Right atrium auricular region (tissue), 2 donors: ENCODE measurements at places on chromosomes 2 and 18. TPM values are rescaled to one million over a fixed set of nuclear protein-coding genes. Genes with fewer than 3 reads are reported as not detected.

LCT gene
- not detected for total RNA-seq

- H3K27me3 ChIP-seq, result no peaks in the 10 kb centered on the region
- H3K4me1 ChIP-seq, result no peaks in the 10 kb centered on the region
- no peak overlapping the region for H3K27ac ChIP-seq
- no peaks in the 10 kb centered on the region for H3K36me3 ChIP-seq
Measured at GRCh38 chr2:44367591-44367990, 5.8 kb downstream of the CAMKMT start.

DNA sequence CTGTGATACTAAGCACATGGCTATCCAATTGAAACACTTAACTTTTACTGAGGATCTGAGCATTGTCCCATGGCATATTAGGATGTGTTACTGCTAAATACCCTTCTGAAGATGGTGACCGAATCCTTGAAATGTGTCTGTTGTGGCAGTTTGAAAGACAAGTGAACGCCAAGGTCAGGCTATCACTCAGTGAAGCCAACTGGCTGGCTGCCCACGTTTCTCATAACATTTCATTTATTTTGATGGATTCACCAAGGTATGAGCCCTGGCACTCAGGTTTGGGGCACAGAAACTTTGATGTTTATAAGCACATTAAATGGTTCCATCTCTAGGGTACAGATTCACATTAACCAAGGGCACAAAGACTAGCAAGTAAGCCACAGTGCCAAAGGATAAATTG lies 850.3 kb downstream of the DPP10 start:
- no peaks in the 10 kb centered on the region for H3K27me3 ChIP-seq
- no peak overlapping the region for H3K27ac ChIP-seq
- no peak overlapping the region for H3K4me3 ChIP-seq
- H3K36me3 ChIP-seq, result no peaks in the 10 kb centered on the region
- H3K4me1 ChIP-seq, result no peaks in the 10 kb centered on the region

RNF125 gene
- total RNA-seq, result 5.6 TPM

DNA sequence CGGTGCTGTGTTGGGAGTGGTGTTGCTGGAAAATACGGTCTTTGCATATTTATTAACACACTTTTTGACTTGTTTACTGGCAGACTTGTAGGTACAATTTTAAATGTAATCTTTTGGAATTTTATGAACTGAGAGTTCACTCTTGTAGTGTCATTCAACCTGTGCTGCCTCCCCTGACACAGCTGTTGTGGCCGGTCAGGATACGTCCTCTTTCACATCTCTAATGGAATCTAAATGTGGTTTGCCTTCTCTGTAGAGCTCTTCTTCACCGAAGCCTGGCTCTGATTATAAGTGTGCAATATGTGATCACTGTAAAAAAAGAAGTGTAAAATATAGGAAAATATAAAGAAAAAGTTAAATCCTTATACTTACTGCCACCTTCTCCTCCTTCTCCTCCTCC lies 94.7 kb downstream of the MAP4K4 start:
- no peak overlapping the region for H3K4me3 ChIP-seq
- no peaks in the 10 kb centered on the region for H3K4me1 ChIP-seq
- H3K27me3 ChIP-seq, result no peaks in the 10 kb centered on the region
- H3K27ac ChIP-seq, result peak overlapping the region; percentile 46

- H3K4me3 ChIP-seq, result no peak overlapping the region
- H3K36me3 ChIP-seq, result no peaks in the 10 kb centered on the region
- no peaks in the 10 kb centered on the region for H3K4me1 ChIP-seq
- no peak overlapping the region for H3K27ac ChIP-seq
- no peak for DNase-seq
- no peaks in the 10 kb centered on the region for H3K27me3 ChIP-seq
Measured at GRCh38 chr2:130891966-130892365, 55.3 kb downstream of the ARHGEF4 start.

TNFRSF11A gene
- total RNA-seq, result 0.56 TPM

FAM117B gene
- 3.3 TPM for total RNA-seq

DNA sequence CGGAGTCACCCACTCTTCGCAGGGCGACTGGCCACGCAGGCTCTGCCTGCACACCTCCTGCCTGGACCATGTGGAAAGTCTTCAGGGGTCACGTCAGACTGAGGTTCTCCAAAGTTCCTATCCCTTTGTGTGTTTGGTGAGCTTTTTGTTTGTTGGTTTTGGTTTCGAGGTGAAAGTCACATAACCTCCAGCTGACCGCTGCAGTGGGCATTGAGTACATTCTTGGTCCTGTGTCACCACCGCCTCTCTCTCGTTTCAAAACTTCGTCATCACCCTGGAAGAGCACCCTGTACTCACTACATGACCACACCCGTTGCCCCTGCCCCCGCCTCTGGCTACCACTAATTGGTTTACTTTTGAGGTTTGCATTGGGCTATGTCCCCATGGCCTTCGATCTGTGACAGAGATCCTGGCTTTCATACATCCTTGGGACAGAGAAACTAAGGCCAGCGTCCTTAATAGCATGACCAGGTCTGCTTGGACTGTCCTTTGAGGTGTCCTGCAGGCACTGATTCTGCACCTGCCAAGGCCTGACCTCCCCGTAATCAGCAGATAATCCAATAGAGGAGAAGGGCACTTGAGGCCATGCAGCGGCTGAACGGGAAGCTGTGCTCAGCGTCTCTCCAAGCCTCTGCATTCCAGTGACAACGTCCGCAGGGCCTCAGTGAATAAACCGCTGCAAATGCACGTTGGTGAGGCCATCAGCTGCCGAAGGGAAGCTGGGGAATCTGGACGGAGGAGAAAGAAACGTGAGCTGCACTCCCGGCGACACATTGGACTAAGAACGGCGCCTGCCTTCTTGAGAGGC lies 46.8 kb downstream of the SH3BP4 start:
- no peaks in the 10 kb centered on the region for H3K36me3 ChIP-seq
- no peaks in the 10 kb centered on the region for H3K27me3 ChIP-seq
- no peak overlapping the region for H3K4me3 ChIP-seq
- peaks cover 62% of the 10 kb centered on the region for H3K4me1 ChIP-seq
- no peak overlapping the region for H3K27ac ChIP-seq

DNA sequence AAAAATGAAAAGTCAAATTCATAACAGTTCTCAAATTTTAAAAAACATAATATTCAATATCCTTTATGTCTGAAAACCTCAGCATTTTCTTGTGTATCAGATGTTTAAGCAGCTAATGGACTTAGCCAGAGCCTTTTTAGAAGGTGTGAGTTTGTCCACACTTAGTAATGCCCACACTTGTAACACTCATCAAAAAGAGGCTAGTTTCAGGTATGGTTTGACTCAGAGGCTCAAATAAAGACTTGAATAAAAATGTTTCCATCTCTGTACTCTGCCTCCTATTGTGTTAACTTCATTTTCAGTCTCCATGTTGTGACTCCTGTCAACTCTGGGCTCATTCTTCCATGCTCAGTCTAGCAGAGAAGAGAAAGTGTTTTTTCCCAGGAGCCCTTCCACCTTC lies 311.6 kb downstream of the IRS1 start:
- DNase-seq, result no peak
- no peaks in the 10 kb centered on the region for H3K4me1 ChIP-seq
- H3K36me3 ChIP-seq, result no peaks in the 10 kb centered on the region
- H3K27ac ChIP-seq, result no peak overlapping the region

THSD7B gene
- 0.07 TPM for total RNA-seq

GRCh38 chr2:146037334-146037870 lies 1517.5 kb upstream of the ZEB2 start:
- no peak overlapping the region for H3K27ac ChIP-seq
- H3K4me1 ChIP-seq, result no peaks in the 10 kb centered on the region
- no peak for DNase-seq
- H3K36me3 ChIP-seq, result no peaks in the 10 kb centered on the region
- no peak overlapping the region for H3K4me3 ChIP-seq
- H3K27me3 ChIP-seq, result no peaks in the 10 kb centered on the region

CNRIP1 gene
- total RNA-seq, result 24.9 TPM

LONRF2 gene
- 18.9 TPM for total RNA-seq

C2orf66 gene
- total RNA-seq, result not detected

GRCh38 chr2:73036766-73037165 lies 34.7 kb downstream of the SFXN5 start:
- H3K27me3 ChIP-seq, result no peaks in the 10 kb centered on the region
- no peak for DNase-seq
- no peaks in the 10 kb centered on the region for H3K4me1 ChIP-seq
- H3K4me3 ChIP-seq, result no peak overlapping the region

DNA sequence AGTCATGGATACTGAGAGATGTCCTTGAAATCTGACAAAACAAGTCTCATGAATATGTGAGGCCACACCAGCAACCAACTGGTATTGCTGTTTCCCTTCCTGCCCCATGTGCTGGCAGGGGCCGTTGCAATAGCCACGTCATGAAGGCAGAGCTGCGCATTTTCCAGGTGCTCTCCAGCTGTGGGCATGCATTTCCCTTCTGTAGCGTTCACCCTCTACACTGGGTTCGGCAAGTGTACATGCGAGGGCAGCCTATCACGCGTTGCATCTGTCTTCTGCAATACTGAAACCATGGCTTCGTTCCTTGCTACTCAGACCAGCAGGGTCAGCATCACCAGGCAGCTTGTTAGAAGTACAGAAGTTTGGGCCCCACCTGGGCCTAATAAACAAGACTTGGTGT lies 17.4 kb downstream of the ARL4C start:
- H3K27ac ChIP-seq, result no peak overlapping the region
- no peak overlapping the region for H3K4me3 ChIP-seq
- no peaks in the 10 kb centered on the region for H3K27me3 ChIP-seq
- no peak for DNase-seq
- H3K4me1 ChIP-seq, result no peaks in the 10 kb centered on the region
- no peaks in the 10 kb centered on the region for H3K36me3 ChIP-seq
